ENCODE measurements at places on chromosomes 2 and 18.

GRCh38 chr2:115867024-115867423 is 1424.6 kb downstream of the DPP10 start:
- no peaks in the 10 kb centered on the region for H3K36me3 ChIP-seq
- DNase-seq, result no peak
- no peaks in the 10 kb centered on the region for H3K27me3 ChIP-seq
- no peak overlapping the region for H3K4me3 ChIP-seq
- H3K4me1 ChIP-seq, result no peaks in the 10 kb centered on the region

- H3K27me3 ChIP-seq, result no peaks in the 10 kb centered on the region
- H3K4me3 ChIP-seq, result no peak overlapping the region
- peaks cover 5% of the 10 kb centered on the region for H3K36me3 ChIP-seq
- H3K27ac ChIP-seq, result no peak overlapping the region
- no peaks in the 10 kb centered on the region for H3K4me1 ChIP-seq
- DNase-seq, result no peak
Measured at GRCh38 chr2:20027705-20028434, 15.4 kb upstream of the MATN3 start.

DNA sequence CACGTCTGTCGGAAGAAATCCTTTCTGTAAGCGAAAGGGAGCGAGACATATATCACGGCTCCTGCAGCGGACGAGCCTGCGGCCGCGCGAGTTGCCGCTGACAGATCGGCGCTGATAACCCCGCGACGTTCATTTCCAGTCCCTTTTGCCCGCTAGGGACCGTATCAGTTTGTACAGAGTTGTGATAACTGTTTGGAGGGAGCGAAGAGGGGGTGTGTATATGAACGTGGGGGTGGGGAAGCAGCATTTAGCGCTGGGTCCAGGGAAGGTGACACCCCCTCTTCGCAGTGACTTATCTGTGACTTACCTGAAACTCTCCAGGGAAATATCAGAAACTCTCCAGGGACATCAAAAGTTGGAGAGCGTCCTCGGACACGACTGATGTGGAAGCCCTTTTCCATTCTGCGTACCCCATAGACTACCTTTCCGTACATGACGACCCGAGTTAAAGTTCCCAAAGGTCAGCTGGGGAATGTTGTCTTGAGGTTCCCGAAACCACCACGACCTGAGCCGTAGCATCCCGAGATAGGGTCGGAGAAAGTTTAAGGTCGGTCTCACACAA is 948 bp upstream of the GATA6 start:
- H3K4me3 ChIP-seq, result no peak overlapping the region
- no peak for DNase-seq
- no peak overlapping the region for H3K27ac ChIP-seq
- no peaks in the 10 kb centered on the region for H3K4me1 ChIP-seq
- H3K36me3 ChIP-seq, result no peaks in the 10 kb centered on the region

- DNase-seq, result no peak
- H3K27me3 ChIP-seq, result no peaks in the 10 kb centered on the region
- no peak overlapping the region for H3K27ac ChIP-seq
- no peaks in the 10 kb centered on the region for H3K4me1 ChIP-seq
- H3K36me3 ChIP-seq, result no peaks in the 10 kb centered on the region
Measured at GRCh38 chr2:156065912-156066311, 266.6 kb downstream of the NR4A2 start.

Data from naive thymus-derived CD4-positive, alpha-beta T cell (primary cell).